Stimulated activated CD8-positive, alpha-beta memory T cell treated with anti-CD3 and anti-CD28 coated beads, Interleukin-15, amount 100 ng/mL, for 1 hour (primary cell): ENCODE measurements at places on chromosomes 16 and 17.

- DNase-seq: no peak
These were observed 34.1 kb upstream of the ELAC2 start for GRCh38 chr17:13051915-13052314.

GRCh38 chr17:72254808-72255449 lies 134.1 kb downstream of the SOX9 start:
- DNase-seq: no peak

DNA sequence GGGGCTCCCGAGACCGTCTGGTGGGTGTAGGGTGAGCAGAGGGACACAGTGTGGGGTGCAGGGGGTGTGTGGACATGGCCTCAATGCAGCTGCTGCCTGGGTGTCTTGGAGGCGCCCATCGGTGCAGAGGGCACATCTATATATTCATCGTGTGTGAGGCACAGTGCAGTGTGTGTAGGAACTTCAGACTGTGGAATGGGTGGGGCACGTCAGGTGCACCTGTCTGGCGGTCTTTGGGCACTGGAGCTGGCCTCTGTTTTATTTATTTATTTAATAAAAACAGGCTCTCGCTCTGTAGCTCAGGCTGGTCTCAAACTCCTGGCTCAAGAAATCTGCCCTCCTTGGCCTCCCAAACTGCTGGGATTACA lies 16.8 kb downstream of the LASP1 start:
- no peak for DNase-seq

GRCh38 chr17:73998653-73999645 lies 204.5 kb upstream of the RPL38 start:
- DNase-seq: peak; percentile 27

- DNase-seq: no peak
These were observed 8.7 kb downstream of the PPM1E start for GRCh38 chr17:58764373-58764772.

DNA sequence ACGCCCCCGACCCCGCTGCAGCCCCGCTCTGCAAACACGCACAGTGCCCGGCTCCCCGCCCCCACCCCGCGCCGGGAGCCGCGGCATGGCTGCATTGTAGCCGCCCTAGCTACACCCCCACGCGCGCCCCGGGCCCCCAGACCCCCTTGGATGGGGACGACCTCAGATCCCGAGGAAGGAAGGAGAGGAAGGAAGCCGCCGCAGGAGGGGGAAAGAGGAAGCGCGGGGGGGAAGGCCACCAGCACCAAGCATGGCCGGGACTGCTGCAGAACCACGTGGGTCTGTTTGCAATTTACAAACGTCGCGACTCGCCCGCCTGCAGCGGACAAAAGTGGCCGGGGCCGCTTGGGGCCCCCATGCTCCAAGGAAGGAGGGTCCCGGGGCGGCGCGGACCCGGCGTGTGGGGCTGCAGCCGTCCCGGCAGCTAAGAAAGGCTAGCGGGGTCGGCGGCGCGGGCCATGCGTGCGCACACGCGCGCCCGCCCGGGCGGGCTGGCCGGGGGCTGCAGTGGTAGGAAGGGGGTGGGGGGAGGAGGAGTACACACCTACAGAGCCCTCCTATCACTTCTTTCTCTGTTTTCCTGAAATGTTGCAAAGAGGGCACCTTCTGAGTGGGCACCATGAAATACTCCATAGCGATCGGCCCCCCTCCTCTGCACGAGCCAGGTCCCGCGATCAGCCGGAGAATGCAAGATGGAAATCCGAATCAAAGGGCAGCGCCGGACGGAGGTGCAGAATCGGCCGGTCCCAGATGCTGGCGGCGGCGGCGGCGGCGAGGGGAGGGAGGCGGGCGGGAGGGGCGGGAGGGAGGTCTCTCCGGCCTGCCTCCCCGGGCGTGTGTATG lies 488 bp downstream of the TFAP4 start:
- no peak for DNase-seq

- no peak for DNase-seq
These were observed 5.7 kb downstream of the LLGL1 start for GRCh38 chr17:18231164-18231563.
